ENCODE measurements at places on chromosomes 4 and X.
A peak's percentile ranks its signal among the peaks of the same experiment; 100 is the strongest.

DNA sequence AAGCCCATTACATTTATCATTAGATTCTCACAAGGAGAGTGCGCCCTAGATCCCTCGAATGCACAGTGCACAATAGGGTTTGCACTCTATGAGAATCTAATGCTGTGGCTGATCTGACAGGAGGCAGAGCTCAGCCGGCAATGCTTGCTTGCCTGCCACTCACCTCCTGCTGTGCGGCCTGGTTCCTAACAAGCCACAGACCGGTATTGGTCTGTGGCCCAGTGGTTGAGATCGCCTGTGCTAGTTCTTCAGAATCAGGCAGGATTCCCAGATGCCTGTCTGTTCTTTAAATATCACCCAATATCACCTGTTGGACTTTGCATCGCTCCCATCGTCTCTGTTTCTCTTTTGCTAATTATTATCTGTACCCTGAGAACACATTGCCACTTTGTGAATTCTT, 14.0 kb downstream of the DSPP start:
- no peak for DNase-seq

DNA sequence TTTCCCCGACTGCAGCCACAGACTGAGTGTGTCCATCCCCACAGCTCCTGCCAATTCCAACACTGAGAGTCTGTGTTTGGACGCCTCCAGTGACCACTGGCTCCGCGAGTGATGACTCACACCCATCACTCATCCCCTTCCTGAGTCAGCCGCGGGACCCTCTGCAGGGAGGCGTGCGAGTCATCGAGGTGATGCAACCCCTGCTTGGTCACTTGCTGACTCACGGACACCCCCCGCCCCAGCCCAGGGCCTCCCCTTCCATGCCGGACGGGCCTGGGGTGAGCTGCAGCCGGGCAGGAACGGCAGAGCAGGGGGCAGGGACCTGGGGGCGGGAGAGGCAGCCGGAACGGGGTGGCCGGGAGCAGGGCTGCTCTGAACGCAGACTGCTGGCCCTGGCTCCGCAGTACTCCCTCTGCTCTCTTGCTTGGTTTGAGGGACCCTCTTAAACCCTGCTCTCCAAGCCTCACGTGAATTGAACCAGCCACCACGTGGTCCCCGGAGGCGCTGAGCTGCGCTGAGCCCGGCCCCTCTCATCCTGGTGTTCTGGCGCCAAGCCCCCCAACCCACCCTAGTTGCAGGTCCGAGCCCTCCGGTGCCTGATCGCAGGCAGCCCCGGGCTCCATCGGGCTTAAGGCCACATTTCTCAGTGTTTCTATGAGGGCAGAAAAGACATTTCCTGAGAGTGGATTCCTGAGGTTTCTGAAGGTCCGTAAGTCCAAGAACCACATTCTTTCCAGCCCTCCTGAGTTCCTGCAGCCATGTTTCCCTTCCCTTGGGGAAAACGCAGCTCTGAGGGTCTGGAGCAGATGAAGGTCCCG, 32.4 kb downstream of the FGFRL1 start:
- no peak for DNase-seq

- no peak for DNase-seq
Measured at GRCh38 chr4:83852085-83852451, 316.2 kb downstream of the GPAT3 start.

DNA sequence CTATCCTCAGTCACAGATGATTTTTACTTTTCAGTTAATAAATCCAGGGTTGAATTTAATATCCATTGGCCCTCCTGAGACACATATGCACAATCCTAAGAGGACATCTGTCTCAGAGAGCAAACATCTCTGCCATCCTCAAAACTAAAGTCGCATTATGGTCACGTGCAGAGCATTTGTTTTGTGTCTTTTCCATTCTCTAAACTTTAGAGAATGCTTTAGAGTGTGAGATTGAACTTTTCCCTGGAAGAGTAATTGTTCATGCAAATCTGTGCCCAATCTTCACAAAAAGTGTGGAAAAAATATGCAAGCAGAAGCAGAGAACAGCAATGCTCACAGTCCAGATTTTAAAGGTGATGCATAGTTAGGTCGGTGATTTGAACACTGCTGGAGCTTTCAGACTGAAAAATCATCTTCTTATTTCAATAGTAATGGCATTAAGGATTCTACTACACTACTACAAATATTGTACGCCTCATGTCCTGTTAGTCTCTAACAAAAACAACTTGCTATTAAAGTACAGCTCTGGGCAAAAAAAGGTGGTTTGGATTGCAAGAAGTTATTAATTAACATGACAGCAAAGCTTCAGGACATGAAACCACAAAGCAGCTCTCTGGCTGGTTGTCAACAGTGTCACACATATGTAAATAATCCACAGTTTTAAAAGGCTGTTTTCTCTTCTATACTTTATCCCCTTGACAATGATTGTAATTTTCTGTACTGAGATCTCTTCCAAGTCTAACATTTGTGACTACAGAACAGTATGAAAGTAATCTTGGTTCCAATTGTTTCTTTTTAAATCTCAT, 19.9 kb downstream of the DCHS2 start:
- no peak for DNase-seq

DNA sequence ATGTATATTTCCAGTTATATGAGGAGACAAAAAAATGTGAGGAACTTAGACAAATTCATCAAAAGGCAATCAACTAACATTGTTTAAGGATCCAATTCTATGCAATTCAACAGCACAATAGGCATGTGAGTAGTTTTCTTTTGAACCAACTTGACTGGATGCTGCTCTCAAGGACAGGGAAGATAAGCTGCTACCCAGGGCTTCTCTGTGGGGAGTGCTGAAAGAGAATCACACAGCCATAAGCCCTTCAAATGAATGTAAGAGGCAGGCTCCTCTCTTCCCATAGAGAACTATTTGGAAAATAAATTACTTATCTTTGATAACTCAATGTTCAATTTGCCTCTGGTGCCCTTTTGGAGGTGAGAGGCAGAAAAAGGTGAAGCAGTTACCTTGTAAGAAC, 1413.6 kb downstream of the PCDH7 start:
- no peak for DNase-seq

- DNase-seq, result no peak
Measured at GRCh38 chr4:156961196-156962057, 10.2 kb downstream of the PDGFC start.

GRCh38 chr4:38696697-38697096, 32.7 kb downstream of the KLF3 start:
- no peak for DNase-seq

DNA sequence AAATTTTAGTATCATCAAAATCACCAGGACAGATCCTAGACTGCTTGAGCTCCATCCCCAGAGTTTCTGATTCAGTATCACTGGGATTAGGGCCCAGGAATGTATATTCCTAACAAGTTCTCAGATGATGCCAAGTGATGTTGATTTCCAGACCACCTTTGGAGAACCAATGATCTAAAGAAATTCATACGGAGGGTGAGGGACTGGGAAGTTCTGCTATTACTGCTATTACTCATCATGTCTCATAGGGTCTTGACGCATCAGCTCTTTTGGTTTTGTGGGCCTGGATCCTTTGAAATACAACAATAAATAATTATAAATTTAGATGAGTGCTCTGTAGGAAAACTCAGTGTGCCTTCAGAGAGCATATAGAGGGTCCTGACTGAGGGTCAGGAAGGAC, 59.8 kb upstream of the LGI2 start:
- DNase-seq, result no peak

GRCh38 chr4:77959566-77960338, 97.1 kb downstream of the MRPL1 start:
- DNase-seq, result peak; percentile 26

GRCh38 chr4:36043901-36044300, 200.4 kb downstream of the ARAP2 start:
- no peak for DNase-seq

DNA sequence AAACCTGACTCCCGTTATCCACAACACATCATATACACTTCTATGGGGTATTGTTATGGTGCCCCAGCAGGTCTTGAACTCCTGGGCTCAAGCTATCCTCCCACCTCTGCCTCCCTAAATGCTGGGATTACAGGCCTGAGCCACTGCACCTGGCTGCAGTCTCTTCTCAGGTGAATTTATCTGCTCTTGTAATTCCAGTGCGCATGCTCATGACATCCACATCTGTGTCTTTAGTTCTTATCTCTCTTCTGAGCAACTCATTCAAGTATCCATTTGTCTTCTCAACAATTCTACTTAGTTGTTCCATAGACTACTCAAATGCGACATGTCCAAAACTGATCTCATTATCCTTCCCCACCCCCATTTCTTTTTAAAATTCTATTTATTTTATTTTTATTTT, 20.5 kb upstream of the MID2 start:
- DNase-seq, result no peak

DNA sequence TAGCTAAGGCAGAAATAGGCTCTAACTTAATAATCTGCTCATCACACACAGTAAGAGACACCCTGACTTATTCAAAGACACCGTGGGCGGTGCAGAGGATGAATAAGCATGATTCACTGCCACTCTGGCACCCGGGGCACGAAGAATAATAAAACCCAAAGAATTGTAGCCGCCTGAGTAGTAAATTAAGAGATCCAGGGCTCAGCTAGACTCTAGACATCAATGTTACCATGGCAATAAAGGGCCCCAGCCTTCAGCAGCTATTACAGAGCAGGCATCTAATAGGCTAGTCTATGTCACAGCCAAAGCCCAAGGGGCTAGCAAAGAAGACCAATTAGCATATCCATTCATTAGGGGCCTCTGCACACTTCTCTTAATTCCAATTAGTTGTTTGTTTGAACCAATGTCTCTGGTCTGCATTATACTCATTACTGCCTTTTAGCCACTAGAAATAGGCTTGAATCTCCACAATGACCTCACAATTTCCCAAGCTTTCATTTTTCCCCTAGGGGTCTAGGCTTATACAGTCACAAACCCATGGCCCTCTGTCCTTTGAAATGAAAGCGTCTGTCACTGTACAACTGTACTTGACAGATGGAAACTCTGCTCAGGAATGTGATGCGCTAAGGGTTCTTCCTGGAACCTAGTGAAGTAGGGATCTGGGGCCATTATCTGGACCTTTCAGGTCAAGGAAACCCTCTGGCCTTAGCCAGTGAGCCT, 3.0 kb upstream of the ATP1B4 start:
- DNase-seq, result no peak

DNA sequence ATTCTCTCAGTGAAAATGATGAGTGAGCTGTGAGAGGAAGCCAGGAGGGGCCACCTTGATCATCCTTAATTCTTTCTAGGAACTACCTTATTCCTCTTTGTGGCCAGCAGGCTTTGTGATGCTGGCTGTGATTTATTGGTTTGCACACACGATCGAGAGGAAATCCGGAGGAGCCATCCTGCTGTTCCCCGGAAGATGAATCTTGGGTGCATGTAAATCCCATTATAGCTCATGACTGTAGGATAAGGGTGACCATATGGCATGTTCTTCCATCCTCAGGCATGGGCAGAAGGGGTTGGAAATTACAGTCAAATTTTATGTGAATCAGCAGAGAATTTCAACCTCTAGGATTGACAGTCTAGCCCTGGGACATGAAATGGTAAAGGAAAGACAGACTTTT, 254.5 kb downstream of the UNC5C start:
- no peak for DNase-seq

DNA sequence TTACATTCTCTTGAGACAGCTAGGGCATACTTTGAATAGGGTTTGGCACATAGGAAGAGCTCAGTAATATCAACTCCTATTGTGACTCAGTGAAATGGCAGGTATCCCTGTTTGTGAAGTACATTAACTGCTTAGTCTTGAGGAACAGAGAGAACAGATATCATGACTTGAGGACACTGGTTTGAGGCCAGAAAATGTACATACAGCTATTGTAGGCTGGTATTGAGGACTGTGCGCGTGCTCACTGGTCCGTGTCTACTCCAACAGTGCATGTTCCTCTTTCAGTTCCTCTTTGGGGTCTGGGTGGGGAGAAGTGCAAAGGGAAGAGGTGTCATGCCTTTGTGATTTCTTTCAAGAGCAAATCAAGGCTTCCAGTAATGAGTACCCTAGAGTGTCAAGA, 34.6 kb upstream of the TBC1D9 start:
- DNase-seq, result peak; percentile 20

DNA sequence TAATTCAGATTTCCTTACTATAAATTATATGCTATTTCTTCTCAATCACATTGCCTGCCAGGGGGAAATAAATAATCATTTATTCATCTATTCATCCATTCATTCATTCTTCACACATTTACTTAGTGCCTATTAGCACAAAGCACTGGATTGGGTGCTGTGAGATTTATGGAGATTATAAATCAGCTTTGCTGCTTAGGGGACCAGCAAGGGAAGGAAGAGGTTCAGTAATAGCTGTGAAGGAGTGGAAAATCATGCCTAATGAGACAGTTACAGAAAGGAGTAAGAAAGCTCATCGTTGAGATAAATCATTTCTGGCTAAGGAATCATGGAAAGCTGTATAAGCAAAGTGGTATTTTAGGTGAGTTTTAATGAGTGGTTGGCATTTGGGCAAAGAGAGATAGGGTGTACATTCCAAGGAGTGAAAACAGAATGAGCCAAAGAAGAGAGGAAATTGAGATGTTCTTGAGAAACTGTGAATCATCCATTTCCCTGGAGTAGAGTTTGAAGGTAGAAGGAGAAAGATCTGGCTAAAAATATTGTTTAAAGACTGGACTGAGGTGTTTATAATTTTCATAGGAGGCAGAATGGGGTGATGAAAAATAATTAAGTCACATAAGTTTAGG, 9.6 kb downstream of the ARSJ start:
- no peak for DNase-seq

GRCh38 chrX:16825264-16826035, 39.2 kb downstream of the TXLNG start:
- DNase-seq, result no peak

- no peak for DNase-seq
Measured at GRCh38 chrX:153902385-153902784, 2.1 kb upstream of the AVPR2 start.

Data from CD4-positive, alpha-beta T cell treated with Interleukin-17A for 1 hour (primary cell).